ENCODE measurements at places on chromosomes 1 and 21.

DNA sequence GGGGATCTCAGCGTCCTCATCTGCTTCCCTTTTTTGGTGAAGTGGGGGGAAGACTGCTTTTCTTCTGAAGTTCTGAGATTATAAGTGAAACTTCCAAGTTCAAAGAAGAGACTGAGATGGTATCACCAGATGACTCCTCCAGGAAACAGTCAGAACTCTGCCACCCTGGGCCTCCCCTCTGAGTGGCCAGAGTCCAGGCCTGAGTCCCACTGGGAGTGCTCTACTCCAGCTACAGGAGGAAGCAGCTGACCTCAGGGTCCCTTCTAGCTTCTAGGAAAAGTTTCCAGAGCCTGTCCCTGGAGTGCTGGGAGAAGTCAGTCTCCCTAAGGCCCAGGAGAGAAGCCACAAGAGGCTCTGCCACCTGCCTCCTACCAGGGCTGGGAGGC lies 104.7 kb downstream of the CASZ1 start:
- no peak for DNase-seq

DNA sequence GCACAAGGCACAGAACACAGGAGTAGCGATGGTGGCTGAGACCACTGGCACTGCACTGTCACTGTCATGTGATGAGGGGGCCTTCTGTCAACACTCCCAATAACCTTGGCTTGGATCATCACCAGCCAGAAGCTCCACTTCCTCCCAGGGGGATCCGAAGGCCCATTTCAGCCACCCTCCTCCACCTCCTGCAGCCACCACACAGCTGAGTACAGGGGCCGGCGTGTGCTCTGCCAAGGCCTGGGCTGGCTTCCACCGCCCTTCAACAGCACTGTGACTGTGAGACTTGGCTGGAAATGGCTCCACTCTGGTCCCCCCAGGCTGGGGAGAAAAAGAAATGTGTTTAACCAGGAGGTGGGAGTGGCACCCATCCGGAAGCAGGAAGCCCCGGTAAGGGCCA lies 9.9 kb upstream of the NADK start:
- DNase-seq: no peak

DNA sequence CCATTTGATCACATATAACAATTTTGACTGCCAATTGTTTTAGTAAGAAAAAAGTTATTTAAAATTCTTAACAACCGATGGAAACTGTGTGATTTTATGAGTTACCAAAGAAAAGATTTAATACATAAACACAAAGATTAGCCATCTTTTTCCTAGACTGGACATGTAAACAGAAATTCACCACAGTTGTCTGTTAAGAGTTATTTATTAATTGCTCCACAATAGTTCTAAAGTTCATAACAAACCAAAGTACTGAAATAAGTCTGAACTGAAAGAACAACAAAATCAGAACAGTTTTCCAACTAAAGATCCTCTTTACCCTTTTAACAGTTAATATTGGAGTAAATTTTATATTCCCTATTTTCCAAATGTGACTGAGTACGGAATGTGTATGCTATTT lies 8.6 kb downstream of the ZNF281 start:
- no peak for DNase-seq

- no peak for DNase-seq
Observed at GRCh38 chr1:42851960-42852607, 5.7 kb downstream of the ZNF691 start.

DNA sequence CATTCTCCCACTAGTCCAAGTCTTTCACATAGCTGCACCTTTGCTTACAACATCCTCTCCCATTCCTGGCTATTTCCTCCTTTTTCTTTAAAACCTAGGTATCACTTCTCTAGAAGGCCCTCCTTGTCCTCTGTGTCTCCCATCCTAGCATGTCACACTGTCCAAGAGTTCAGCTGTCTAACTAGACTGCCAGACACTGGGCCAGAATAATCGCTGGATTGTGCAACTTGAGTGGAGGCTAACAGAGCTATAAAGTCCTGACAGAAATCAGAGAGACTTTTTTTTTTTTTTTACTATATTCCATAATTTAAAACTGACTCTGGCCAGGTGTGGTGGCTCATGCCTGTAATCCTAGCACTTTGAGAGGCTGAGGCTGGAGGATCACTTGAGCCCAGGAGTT lies 4.2 kb upstream of the ANGPTL7 start:
- DNase-seq: no peak

GRCh38 chr1:177596485-177596884 lies 373.4 kb downstream of the SEC16B start:
- no peak for DNase-seq

DNA sequence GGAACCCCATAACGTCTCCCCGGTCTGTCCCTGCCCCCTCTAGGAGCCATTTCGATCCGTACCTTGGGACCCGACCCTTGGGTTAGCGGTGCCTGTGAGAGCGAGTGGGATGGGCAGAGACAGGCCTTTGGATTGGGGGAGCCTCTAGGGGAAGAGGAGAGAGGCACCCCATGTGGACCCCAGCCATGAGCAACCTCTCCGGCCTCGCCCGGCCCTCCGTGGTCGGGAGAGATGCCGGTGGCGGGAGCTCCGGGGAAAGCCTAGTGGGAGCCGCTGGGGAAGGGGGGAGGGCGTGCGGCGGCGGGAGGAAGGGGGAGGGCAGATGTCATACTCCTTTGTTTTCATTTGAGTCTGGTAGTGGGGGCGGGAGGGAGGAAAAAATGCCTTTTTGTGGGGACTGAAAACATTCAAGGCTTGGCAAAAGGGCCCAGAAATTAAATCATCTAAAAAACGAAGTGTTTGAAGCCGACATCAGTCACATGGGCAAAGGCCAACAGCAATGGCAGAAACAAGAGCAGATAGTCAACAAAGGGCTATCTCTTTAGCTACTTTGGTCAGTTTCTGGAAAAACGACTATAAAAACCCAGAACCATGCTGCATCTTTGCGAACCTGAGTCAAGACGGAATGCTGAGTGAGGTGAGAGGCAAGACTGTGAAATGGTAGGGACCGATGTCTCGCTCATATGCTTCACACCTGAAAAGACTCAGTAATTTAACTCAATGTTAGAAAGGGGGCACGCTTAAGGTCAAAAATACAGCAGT lies 758 bp downstream of the PTBP2 start:
- no peak for DNase-seq

DNA sequence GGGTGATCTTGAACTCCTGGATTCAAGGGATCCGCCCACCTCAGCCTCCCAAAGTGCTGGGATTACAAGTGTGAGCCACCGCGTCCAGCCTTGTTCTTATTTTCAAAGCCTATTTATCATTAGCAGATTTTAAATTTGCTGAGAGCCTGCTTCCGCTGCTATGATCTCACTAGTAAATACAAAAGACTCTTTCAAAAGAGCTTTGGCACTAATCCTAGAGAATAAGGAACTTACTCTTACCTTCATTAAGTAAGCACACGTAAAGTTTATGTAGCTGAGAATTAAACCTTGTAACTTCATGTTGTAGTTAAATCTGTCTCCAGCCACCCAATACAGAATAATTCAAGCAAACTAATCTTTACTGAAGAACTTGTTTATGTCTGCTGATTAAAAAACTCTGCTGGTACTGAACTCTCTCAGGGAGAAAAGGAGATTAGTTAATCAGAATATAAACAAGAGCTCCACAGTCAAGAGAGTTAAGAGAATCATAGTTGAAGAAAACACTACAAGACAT lies 72.3 kb downstream of the RUSC1 start:
- no peak for DNase-seq
